Activated CD8-positive, alpha-beta memory T cell treated with anti-CD3 and anti-CD28 coated beads for 1 hour (primary cell): ENCODE measurements at places on chromosomes 4 and X.

GRCh38 chrX:154348646-154349358 lies 25.6 kb downstream of the FLNA start:
- DNase-seq = no peak

GRCh38 chr4:172348426-172348825 lies 535.2 kb downstream of the GALNTL6 start:
- DNase-seq = no peak

DNA sequence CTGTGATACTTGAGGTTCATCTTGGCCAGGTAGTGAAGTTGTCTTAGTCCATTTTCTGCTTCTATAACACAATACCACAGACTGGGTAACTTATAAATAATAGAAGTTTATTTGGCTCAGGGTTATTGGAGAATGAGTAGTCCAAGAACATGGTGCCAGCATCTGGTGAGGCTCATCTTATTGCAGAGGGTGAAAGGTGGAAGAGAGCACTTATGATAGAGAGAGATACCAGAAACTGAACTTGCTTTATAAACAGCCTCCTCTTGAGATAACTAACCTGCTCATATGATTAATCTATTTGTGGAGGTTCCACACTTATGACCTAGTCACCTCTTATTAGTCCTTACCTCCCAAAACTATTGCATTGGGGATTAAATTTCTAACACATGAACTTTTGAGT lies 1.6 kb downstream of the C4orf51 start:
- no peak for DNase-seq

DNA sequence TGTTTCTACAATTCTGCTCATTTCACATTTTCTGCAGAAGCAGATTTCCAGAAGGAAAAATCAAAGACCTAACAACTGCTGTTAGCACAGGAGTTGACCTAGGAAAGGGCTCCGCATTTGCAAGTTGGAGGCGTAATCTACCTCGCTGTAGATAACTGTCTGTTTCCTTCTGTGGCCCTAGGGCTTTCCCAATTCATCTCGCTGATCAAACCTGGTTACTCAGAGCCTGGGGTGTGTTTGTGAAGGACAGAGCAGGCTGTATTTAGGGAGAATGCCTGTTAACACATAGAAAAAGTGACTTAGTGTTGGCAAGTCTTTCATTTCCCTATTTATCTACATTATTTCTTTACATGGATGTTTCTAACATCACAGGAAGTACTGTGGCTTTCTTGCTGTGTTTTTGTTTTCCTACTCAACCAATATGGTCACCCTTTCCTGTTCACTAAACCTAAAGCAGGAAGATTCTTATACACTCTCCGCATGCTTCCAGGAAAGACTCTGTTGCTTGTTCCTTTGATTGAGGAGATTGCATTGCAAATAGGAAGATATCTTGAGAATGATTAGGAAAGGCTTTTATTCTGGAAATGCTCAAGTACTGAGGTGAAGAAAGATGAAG lies 40.5 kb downstream of the AGA start:
- no peak for DNase-seq

- DNase-seq = no peak
These were observed 187.3 kb upstream of the LEF1 start for GRCh38 chr4:108355902-108356535.

DNA sequence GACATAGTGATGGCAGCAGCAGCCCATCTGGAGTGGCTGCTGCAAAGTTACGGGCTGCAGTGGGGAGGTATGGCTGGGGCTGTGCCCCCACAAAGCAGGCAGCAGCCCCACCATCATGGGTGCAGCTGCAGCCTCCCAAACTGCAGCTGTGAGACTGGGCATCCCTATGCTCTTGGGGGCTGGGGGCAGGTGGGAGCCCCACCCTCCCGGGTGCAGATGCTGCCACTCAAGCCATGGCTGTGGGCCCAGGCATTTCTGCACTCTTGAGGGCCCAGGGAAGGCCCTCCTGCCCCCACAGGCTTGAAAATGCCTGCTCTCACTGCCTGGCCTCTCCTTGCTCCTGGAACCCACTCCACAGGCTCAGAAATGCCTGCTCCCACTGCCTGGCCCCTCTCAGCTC lies 389.4 kb downstream of the TEX13C start:
- no peak for DNase-seq

DNA sequence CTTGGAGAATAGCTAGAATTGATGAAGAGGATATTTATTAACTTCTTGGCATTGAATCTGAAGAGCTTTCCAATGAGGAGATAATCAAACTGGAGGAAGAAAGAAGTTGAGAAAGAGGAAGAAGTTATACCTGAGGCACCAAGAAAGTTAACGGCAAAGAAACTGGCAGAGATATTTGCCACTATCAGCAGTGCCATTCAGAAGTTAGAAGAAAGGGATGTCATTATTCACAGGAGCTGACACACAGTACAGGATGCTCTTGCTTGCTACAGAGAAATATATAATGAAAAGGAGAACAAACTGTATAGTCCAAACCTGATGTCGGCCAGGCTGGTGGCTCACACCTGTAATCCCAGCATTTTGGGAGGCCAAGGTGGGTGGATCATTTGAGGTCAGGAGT lies 64.5 kb downstream of the MCUB start:
- DNase-seq = no peak

DNA sequence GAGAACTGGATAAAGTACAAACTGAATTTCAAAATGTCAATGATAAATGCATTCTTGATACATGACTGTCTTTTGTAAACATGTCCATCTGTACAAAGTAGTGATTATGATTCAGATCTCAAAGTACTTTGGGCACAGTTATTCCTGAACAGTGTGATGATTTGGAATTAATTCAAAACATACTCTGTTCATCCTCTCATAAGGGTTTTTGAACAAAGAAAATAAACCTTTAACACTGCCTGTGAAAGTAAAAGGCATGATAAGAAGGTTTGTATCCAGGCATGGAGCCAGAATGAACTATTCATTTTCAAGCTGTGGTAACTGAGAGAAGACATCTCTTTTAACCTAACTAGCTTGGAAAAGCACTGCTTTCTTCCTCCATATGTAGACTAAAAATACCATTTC lies 883 bp upstream of the KLHL4 start:
- no peak for DNase-seq

DNA sequence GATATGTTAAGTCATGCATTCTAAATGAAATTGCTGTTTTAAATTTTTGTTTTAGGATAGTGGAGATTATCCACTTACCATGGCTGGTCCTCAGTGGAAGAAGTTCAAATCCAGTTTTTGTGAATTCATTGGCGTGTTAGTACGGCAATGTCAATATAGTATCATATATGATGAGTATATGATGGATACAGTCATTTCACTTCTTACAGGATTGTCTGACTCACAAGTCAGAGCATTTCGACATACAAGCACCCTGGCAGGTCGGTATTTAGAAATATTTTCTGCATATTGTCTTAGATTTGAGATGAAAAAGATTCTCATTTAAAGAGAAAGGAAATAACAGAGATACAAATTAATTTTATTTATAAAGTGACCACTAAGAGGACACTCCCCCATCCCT lies 83.6 kb downstream of the STAG2 start:
- DNase-seq = no peak

DNA sequence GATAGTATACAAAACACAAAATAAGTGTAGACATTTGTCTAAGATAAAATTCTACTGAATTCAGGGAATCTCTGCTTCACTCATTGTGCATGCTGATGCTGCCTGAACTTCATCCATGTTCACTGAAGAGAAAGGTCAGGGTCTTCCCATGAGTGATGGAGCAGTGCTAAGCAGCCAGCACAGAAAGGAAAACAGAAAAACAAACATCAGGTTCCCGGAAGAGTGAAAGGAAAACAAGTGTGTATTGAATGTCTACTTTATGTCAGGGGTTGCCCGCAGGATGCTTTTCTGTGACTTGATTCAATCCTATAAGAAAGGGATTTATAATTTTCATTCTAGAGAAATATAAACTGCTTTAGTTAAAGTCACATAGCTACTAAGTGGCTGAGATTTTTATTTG lies 522.4 kb downstream of the RAB28 start:
- no peak for DNase-seq

DNA sequence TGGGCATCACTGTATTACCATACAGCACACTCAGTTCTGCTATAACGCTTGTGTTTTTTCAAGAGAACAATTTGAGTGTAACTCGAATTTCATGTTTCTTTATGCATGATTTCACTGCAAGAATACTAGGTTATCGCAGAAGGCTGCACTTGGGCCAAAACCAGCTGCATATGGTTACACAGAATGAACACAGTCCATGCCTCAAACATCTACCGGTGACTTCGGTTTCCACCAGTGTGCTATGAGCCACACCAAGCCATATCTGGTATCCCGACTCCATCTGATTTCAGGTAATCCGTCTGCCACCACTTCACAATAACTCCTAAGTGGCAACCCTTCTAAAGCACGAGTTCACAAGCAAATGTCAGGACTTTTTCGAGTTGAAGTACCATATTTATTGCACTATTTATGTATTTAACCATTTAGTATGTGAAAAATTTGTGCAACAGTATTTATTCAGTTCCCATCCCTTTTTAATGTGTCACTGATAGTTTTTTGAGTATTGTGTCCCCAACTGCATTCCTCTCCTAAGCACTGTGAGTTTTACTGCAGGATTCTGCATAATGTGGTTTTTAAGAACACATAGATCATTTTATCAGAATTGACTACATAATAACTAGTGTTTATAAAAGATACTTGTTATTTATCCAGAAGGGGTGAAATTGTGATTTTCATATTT lies 111.8 kb downstream of the APBB2 start:
- no peak for DNase-seq

GRCh38 chr4:610411-611261 lies 14.7 kb upstream of the PDE6B start:
- no peak for DNase-seq

DNA sequence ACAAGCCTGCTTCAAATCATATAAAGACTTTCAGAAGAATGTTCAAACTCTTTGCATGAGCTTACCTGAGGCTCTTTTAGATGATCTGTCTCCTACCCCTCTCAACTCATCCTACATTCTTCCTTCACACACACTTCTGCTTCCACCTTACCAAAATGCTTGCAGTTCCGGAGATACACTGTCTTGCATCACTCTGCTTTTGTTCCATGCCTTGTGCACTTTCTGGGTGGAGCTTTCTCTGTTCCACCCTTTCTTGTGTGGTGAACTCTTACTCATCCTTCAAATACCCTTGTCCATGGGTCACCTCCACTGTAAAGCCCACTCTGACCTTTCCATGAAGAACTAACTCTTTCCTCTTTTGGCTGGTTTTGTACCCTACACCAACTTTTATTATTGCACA lies 18.4 kb upstream of the MGST2 start:
- DNase-seq = no peak

DNA sequence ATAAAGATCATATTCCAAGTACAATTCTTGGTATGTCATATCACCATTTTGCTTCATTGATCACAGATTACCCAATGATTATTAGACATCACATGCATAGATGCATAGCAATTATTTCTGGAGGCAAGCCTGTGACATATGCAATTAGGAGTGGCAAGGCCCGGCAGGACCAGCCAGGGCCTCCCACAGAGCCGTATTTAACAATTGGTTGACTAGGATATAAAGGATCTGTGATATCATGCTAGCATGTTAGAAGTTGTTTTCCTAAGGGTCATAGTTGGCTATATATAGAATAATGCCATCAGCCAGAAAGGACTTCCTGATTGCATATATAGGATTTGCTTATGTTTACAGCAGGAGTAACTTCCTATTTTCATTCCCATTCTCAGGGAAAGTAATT lies 103.5 kb upstream of the OTUD4 start:
- DNase-seq = no peak

DNA sequence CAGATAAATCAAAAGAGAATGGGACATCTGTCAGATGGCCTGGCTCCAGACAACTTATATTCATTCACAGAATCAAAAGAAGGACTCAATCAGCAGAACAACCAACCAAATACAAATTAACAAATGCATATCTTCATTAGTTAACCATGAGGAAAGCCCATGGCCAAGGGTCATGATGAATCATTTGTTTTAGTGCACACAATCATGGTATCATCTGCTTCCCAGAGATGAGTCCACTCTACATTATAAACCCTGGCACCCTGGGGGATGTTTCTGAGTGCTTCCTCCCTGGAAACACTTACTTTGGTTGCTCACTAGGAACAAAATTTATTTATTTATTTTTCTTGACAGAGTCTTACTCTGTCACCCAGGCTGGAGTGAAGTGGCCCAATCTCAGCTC lies 453.3 kb upstream of the HS3ST1 start:
- no peak for DNase-seq

GRCh38 chr4:146638786-146639505 lies at the start of gene POU4F2:
Gene POU4F2, plus strand, starts transcription at chr4:146638893. Its CDS starts 248 bp downstream, at chr4:146639141.
- no peak for DNase-seq

DNA sequence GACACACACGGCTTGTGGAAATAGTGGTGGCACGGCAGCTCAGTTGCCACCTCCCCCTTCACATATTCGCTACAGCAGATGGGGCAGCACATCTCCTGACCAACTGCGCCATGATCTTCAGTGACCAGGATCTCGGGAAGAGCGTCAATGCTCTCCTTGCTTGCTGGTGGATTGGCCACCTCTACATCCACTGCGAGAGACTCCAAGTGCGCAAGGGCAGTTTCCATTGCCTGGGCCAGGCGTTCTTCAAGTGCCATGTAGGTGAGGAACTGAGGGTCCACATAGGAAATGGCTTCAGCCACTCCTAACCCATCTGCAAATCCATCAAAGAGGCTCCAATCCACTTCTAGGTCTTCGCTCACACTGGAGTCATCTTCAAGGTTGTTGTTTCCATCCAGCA lies 3.9 kb downstream of the PJA1 start:
- DNase-seq = no peak

DNA sequence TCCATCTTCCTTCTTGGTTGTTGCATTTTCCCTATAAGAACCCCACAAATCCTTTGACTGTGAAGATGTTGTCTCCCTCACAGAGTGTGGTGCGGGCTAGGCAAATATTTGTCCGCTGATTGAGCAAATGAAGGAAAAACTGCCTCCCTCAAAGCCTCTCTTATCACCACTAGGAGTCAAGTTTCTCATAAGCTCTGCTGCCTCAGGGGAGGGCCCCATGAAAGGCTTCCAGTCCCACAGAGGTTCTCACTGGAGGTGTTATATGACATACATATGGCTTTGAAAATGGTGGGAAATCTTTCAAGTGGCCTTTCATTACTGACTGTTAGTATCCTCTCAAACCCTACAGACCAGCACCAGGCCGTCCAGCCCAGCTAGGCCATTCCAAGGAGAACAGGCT lies 9.3 kb downstream of the VGLL1 start:
- no peak for DNase-seq

DNA sequence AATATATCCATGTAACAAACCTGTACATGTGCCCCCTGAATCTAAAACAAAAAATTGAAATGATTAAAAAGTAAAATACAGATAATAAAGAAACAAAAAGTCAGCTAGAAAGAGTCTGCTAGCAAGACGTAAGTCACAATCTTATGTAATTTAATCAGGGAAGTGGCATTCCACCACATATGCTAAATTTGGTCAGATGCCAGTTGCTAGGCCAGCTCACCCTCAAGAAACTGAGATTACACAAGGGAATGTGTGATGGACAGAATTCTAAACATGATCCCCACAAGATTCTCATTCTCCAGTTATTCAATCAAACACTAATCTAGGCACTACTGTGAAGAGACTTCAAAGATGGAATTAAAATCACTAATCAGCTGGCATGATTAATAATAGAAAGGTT lies 689.3 kb downstream of the CENPC start:
- no peak for DNase-seq
